ENCODE measurements at places on chromosomes 16 and 17.

DNA sequence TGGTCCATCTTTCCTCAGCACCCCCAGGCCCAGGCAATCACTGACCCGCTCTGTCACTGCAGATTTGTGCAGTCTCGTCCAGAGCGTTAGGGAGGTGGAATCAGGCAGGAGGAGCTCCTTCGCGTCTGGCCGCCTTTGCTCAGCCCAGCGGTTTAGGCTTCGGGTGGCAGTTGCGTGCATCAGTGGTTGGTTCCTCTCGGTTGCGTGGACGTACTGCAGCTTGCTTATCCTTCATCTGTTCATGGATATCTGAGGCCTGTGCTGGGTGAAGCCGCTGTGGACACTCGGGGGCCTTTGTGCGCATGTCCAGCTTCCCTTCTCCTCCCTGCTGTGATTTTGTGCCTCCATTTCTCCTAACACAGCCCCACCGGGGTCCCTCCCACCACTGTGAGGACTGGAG lies 4.7 kb upstream of the P2RX1 start:
- no peak for DNase-seq

DNA sequence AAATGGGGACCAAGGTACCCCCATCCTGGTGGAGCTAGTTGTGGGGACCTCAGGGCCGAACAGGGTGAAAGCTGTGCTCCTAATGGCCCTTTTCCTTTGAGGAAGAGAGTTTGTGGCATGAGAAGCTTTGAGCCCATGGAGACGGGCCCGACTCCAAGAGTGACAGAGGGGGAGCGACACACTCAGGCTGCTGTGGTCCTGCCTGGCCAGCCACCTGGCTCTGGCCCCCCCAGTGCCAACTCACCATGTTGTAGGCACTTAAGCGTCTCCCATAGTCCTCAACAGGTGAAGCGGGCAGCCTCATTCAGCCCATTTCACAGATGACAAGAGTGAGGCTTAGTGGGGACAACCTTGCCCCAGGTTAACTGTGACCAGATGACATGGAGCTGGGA lies 1.6 kb downstream of the IL21R start:
- DNase-seq: no peak

- DNase-seq: no peak
Measured at GRCh38 chr16:17392857-17393692, 77.7 kb downstream of the XYLT1 start.

- DNase-seq: peak; percentile 60
Measured at GRCh38 chr16:27242868-27243590, 25.5 kb downstream of the NSMCE1 start.

DNA sequence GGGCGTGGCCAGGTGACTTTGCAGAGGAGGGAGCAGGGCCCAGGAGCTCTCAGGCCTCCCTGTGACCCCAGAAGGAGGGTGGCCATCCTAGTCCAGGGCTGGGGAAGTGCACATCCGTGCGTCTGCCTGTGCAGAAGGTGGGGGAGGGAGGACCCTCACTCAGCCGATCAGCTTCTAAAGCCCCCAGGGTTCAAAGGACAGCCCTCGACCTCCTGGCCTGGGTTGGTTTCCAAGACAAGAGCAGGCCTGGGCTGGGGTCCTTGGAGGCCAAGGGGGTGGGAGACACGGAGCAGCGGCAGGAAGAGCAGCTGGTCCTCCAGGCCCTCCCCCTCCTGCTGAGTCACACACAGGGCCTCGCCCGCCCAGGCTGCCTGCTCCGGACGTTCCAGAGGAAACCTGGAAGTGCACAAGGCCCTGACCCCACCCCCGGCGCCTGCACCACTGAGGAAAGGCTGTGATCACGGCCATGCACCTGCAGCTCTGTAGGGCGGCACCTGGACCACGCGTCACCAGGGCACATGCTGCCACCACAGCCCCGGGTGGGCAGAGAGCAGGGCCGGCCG lies 67.1 kb upstream of the ZNF469 start:
- DNase-seq: no peak

- DNase-seq: no peak
Measured at GRCh38 chr17:15412606-15413005, 54.8 kb downstream of the CDRT4 start.

- no peak for DNase-seq
Measured at GRCh38 chr16:82082543-82083244, 47.6 kb downstream of the HSD17B2 start.

DNA sequence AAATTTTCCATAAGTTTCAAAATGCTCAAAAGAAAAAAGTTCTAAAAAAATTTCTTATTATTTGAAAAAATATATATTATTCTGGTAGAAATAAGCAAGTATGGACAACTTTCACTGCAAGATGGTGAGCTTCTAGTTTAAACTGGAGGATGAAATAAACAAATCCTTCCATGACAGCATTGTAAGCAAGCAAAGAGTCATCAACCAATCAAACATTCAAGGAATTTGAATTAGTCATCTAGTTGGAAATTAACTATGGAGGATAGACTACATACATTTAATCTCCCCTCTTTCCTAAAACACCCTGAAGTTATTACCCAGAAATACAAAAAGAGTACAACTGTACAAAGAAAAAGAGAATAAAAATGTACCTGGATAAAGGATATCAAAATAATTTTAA lies 51.0 kb upstream of the IRX5 start:
- DNase-seq: no peak

- DNase-seq: no peak
Measured at GRCh38 chr17:38424297-38424972, 3.8 kb upstream of the ARHGAP23 start.

All from left renal cortex interstitium (tissue), 4 donors.